ENCODE measurements at places on chromosomes 16 and 17. TPM values are rescaled to one million over a fixed set of nuclear protein-coding genes. Genes with fewer than 3 reads are reported as not detected.

DNA sequence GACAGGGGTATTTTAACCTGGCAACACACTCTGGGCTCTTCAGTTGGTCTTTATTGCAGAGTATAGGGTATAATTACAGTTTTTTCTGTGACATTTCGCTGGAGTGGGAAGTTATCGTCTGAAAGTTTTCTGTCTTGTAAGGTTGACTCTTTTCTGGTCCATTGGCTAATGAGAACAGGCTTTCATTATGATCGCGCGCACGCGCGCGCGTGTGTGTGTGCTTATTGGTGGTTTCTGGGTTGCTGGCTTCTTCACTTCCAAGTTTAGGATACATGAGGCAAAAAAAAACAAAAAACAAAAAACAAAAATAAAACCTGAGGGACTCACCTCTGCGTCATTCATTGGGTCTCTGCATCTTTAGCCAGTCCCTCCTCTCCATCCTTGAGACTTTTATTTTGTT, 68.7 kb upstream of the MYOCD start:
- DNase-seq: no peak

TMEM92 gene
- 2.5 TPM for total RNA-seq

DNA sequence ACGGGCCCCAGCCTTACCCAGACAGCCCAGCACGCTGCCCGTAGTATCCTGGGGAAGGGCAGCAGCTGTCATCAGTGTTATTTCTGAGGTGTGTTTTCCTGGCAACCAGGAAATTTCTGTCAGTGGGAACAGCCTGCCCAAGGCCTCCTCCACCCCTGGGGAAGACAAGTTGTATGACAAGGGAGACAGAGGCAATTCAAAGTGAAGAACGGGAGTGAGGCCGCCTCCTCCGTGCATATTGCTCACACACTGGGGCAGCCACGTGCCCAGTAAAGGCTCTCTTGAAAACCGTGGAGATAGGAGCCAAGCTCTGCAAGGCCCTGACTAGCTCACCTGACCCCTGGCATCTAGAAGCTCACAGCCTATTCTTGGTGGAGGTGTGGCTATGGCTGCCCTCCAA, 57.6 kb downstream of the RAI1 start:
- no peak for DNase-seq

GRCh38 chr17:2872282-2872681, 76.0 kb downstream of the RAP1GAP2 start:
- no peak for DNase-seq

DNA sequence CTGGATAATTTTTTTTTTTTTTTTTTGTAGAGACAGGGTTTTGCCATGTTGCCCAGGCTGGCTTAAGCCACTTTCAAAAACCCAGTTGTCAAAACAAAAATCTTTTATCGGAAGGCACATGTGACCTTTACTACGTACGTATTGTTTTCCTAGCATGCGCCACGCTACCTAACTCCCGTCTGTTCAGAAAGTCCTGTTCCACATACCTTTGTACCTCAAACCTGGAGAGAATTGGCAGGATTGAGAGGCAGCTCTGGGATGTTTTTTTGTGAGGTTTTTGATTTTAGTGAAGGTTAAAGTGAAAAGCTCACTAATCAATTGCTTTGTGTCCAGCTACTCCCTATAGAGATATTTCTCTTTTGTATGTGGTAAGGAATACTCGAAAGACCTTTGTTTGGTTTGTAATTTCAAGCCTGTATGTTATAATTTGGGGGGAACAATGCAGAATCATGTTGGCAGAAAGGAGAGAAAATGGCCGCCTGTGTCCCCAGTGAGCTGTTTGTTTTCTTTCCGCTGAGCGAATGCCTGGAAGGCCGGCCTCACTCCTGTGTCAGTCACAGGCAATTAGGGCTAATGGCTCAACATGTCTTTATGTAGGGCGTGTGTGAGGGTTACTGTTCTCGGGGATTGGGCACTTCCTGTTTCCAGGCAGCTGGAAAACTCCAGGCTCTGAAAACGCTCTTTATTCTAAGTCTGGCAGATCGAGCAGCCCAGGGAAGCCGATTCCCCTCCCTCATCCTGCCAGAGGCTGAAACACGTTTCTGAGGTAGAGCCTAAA, 60.8 kb upstream of the CLEC18A start:
- DNase-seq: no peak

GRCh38 chr17:35788477-35789368, 6.7 kb downstream of the MMP28 start:
- DNase-seq: peak; percentile 90

GRCh38 chr16:12323007-12323758, 346.6 kb downstream of the SNX29 start:
- DNase-seq: peak; percentile 28

DNA sequence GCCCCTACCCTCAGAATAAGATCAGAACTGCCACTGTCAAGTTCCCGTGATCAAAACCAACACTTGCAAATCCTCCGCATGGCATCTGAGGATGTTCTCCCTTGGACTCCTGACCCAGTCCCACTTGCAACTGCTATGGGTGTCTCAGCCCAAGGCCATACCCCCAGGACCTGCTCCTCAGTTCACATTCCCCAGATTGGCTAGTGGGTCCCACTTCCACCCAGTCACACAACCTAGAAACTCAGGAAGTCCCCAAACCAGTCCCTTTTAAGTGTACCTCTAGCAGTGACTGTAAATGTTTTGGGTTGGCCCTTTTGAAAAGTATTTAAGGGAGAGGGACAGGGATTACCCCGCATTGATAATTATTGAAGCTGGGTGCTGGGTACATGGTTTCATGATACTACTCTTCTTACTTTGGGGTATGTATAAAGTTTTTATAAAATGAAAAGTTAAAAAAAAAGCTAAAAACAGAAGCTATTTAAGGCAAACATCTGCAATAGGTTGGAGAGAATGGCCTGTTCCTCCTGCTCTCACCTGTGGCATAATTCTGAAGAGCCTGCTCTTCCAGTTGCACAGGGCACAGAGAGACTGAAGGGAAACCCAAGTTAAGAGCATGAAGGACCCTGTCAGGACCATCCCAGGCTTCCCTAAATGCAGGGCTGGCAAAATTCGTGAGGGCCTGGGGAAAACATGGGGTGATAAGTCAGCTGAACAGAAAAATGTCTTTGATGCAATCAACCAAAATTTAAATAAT, 42.5 kb downstream of the ERN1 start:
- no peak for DNase-seq

VPS35L gene
- 25.3 TPM for total RNA-seq

CD300A gene
- not detected for total RNA-seq

DNA sequence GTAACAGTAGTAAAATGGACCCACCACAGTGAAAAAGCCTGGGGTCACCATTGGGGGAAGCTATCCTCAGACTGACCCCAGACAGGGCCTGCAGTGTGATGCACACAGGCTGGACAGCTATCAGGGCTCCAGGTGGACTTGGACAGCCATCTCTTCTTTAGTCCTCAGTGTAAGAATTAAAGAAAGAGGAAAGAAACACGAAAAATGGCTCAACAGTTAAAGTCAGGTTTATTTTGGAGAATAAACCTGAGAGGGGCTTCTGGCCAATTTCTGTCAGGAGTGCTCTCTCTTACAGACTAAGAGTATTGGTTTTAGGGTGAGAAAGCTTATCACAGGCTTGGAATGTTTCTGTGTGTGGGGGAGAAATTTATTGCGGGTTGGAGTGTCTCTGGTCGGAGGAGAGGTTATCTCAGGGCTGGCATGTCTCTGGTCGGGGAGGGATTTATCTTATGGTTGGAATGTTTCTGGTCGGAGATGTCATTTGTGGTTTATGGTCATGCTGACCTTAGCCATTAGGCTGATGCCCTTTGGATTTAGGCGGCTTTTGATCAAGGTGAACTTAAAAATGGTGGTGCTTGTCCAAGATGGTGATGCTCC, 10.8 kb upstream of the B4GALNT2 start:
- no peak for DNase-seq

DNA sequence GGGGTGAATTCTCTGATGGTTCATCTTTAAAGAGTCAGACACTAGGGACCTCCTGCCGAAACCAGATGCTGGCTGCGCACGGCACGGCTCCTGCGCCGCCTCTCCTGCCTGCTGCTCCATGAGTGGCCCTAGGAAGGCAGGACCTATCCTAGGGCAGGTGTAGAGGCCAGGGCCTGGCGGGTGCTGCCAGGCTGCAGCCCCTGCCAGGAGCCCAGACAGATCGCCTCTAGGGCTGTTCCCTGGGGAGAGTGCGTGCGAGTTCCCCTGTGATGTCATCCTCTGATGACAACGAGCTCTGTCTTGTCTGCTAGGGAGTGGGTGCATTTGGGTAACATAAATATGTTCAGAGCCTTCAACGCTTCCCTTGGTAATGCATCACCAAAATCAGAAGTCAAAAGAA, 23.9 kb downstream of the SLC38A10 start:
- no peak for DNase-seq

GRCh38 chr16:56066617-56067016, 124.7 kb upstream of the GNAO1 start:
- no peak for DNase-seq

- DNase-seq: no peak
Observed at GRCh38 chr17:5035315-5035714, at the start of gene SLC52A1. TSS of gene SLC52A1 (minus strand) at chr17:5035426. CDS start at chr17:5034606, 820 bp downstream.

TNP2 gene
- not detected for total RNA-seq

- DNase-seq: no peak
Observed at GRCh38 chr16:27572711-27573110, 22.8 kb downstream of the KATNIP start.

STARD3 gene
- 37.5 TPM for total RNA-seq

DNA sequence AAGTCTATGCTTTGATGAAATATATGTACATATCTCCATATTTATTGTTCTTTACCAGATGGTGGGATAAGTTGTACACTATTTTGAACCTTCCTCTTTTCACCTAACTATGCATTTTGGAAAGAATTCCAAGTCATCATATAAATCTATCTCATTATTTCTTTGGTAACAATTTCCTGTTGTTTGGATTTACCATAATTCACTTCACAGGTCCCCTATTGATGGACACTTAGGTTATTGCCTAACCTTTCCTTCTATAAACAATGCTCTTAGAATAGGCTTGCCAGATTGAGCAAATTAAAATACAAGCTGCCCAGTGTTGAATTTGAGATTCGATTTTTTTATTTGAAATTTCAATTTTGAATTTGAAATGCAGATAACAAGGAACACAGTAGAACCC, 28.9 kb upstream of the DHX8 start:
- no peak for DNase-seq

GRIN2A gene
- not detected for total RNA-seq

GRCh38 chr16:65119435-65119834, 2.4 kb downstream of the CDH11 start:
- DNase-seq: no peak

SLC13A5 gene
- not detected for total RNA-seq

- DNase-seq: no peak
Observed at GRCh38 chr16:10598157-10598556, 17.8 kb upstream of the EMP2 start.

EVI2B gene
- 0.64 TPM for total RNA-seq

- DNase-seq: no peak
Observed at GRCh38 chr16:58299757-58300349, 5.0 kb upstream of the PRSS54 start.

GRCh38 chr16:1452530-1452929, 8.2 kb upstream of the CCDC154 start:
- DNase-seq: no peak

PIPOX gene
- total RNA-seq: 0.33 TPM

LGALS9B gene
- total RNA-seq: not detected

DNA sequence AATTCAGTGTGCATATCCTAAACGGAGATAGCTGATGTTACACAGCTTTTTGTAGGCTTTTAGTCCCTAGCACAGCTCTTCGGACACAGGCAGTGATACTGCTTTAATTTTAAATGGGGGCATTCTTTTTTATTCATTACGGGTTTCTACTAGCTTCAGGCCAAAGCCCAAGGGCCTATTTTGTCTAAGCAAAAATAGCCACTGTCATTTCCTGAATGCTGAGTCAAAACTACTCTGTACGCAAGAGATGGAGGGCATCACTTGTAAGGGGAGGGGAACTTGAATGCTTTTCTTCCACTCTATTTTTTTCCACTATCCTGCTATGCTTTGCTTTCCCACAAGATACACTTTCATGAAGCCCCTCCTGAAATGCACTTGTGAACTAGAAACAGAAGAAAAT, 360.7 kb downstream of the PMP22 start:
- no peak for DNase-seq

DNA sequence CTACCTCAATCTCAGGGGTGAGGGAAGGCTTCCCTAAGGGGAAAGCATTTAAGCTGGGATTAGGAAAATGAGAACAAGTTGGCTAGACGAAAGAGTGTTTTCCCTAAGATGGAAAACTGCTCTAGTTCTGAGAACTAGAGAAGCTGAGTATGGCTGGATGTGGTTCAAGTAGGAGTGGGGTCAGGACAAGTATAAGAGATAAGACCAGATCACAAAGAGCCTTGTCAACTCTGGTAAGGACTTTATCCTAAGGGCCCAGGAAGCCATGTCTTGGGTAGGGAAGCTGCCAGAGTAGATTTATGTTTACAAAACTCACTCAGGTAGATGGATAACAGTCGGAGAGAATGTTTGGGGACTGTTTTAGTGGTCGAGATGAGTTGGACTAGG, 1.7 kb downstream of the ANKS4B start:
- no peak for DNase-seq

DNA sequence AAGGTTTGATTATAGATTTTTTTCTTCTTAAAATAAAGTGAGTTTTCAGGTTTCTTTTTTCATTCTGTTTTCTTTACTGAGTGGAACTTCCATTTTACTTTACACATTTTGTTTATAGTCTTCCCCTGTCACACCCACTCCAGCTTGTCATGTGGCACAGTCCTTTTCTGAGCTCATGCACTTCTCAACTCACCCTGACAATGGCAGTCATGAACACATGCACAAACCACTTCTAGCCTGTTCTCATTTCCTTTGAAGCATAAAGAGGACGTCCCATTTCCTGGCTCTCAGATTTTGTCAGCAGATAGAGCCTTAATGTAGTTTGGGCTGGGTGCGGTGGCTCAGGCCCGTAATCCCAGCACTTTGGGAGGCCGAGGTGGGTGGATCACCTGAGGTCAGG, 168.0 kb downstream of the AHSP start:
- no peak for DNase-seq

TOP2A gene
- 155 TPM for total RNA-seq

CDC6 gene
- 57.6 TPM for total RNA-seq

PDIA2 gene
- total RNA-seq: not detected

DNA sequence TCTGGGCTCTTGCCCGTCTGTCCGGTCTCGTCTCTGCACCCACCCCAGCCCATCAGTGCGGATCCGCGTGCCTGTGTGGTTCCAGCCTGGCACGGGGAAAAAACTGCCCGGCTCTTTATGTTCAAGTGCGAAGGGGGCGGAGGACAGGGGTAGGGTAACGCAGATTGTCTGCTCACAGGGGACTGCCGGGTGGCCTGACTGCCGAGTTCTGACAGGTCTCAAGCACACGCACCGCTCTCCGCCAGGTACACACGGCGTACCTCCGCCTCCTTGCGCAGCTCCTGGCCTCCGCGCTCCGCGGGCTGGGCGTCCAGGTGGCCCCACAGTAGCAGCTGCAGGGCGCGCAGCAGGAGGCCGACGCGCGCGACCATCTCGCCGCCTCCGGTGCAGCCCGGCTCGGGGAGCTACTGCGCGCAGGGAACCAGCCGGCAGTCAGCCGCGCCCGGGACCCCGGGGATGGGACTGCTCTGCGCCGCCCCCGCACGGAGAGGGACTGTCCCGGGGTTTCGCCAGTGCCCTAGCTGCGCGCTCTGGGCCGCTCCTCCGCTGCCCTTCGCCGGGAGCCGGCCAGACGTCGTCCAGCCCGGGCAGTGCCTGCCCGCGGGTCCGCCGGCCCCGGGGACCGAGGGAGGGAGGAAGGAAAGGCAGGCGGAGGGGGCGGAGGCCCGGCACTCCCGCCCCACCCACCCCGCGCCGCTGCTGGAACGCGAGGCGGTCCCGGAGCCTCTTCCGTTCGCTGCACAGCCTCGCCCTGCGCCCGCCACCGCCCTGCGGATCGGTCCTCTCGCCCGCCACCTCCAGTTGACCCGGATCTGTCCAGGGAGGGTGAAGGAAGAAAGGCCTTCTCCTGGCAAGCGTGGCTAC, at the start of gene MMP28:
MMP28 (minus strand) TSS at position 635 of the 864 bp plus-strand sequence; CDS start at position 371, 264 bp downstream.
- no peak for DNase-seq

KRTAP2-2 gene
- not detected for total RNA-seq

Data from HT1080 (cell line).